CD4-positive, alpha-beta T cell treated with Interleukin-4 for 4 hours (primary cell): ENCODE measurements at places on chromosomes 7 and 10.

- DNase-seq = no peak
Measured at GRCh38 chr7:2096692-2097387, 135.9 kb downstream of the MAD1L1 start.

- DNase-seq = no peak
Measured at GRCh38 chr10:108095932-108096925, 931.7 kb upstream of the SORCS1 start.

DNA sequence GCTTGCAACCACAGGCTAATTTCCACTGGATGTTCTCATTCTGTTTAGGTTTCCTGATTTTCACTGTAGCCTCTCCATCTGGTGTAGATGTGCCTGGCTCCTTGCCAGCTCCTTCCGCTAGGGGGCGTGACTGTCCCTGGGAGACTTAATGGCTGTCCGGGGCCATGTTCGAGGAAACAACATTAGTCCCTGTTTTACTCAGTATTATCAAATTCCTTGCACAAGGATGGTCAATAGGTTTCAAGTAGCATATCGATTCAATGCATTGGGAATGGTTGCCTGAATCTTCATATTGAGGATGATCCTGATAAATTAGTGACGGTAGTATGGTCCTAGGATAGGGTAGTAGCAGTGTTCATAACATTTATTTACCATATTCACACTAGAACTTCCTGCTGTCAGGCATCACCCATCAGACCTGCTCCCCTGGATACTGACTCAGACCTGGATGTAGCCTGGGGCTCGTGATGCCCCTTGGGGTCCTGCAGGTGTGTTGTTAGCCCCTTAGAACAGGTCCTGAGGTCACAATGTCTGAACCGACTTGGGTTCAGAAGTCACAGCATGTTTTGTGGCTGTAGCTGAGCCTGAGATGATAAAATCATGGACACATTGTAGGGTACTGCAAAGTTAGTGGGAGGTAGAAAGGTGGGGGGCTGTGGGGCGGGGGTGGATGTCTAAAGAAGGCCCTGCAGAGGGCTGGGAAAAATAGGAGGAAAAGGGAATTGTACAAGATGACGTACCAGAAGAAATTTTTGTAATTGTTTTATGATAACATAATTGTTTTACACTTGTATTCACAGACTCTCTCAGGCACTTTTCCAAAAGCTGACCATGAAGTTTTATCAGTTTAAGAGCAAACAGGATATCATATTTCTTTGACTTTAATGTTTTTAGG, 8.9 kb upstream of the EXOC6 start:
- peak; percentile 25 for DNase-seq

GRCh38 chr10:7561216-7561893, 105.4 kb downstream of the ITIH5 start:
- no peak for DNase-seq

DNA sequence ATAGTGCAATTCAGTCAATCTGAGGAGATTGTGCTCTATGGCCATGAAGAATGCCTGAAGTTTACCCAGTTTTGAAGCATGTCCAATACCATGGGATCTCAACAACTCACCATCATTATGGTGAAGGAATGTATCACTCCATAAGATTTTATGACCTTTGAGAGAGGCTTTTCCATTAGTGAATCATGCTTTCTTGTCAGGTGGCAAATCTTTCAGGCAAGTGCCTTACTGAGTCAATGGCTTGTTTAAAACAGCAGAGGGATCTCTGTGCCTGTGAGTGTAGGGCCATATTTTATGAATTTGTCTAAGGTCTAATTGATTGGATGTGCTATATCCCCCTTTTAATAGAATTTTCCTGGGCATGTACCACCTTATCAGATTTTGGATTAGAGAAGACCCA, 131.5 kb downstream of the CCDC7 start:
- DNase-seq = no peak

DNA sequence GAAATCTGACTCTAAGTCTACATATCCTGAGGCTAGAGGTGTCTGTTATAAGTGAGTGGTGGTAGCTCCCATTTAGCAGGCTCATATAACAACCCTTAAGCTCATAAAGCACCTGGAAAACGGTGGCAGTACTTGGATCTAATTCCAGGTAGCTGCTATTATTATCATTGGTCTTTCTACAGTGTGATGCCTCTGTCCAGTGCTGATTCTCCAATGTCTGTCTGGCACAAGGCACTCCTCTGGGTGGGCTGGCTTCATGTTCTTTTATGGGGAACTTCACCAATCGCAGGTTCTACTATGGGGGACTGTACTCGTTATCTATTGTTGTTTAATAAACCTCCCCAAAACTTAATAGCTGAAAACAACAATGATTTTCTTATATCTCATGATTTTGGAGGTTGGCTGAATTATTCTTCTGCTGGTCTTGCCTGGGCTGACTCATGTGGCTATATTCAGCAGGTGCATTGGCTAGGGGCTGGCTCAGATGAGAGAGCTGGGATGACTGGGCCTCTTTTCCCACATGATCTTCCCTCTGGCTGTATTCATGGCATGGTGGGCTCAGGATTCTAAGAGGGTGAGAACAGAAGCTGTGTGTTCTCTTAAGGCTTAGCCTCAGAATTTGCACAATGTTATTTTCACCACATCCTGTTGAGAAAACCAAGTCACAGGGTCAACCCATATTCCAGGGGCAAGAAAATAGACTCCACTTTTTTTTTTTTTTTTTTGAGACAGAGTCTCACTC, 93.0 kb upstream of the PCGF5 start:
- no peak for DNase-seq

- no peak for DNase-seq
Measured at GRCh38 chr10:108358912-108359311, 1194.4 kb upstream of the SORCS1 start.

GRCh38 chr10:19889256-19889655, 73.0 kb downstream of the PLXDC2 start:
- no peak for DNase-seq

DNA sequence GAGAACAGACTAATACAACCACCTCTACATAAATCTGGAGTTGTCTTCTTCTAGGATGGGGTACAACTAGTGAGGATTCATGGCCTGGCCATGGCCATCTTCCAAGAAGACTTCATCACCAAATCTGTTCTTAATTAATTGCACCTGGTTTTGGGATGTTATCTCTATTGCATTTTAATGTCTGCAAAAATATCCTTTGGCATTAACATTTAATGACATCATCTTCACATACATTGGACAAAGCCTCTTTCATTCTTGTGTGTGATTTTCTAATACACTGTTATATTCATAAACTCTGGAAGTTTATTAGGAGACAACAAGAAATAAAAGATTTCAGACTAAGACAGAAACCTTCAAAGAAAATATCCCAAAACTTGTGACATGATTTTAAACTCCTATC, 124.2 kb upstream of the ABCB5 start:
- no peak for DNase-seq
